Activated T-helper 2 cell treated with anti-CD3 and anti-CD28 coated beads, Interferon-gamma antibody, Interleukin-2, Interleukin-4, amounts not matched to agents 10 μg/mL and 5 μg/mL and 100 μg/mL, durations not matched to agents 14 hours and 24 hours and 36 hours (primary cell): ENCODE measurements at places on chromosomes 11 and 22.

- no peak for DNase-seq
Measured at GRCh38 chr22:33002035-33002434, 56.1 kb downstream of the SYN3 start.

GRCh38 chr11:69044111-69045013 lies 4.4 kb upstream of the TPCN2 start:
- DNase-seq: no peak

DNA sequence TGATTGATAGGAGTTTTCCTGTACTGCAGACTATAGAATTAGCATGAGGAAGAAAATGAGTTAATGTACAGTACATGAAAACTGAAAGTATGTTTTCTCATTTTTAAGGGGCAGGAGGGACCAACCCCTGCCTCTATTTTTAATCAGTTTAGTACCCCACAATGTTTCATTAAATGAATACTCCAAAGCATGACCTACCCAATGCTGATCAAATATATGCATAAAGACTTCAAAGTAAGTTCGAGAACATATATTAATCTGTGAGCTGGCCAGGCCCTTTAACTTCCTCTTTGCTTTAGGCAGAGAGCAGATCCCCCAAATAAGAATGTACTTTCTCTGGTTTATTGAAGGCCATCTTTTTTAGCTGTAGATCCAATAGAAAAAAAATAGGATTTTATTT lies 161.0 kb downstream of the FCHSD2 start:
- no peak for DNase-seq

DNA sequence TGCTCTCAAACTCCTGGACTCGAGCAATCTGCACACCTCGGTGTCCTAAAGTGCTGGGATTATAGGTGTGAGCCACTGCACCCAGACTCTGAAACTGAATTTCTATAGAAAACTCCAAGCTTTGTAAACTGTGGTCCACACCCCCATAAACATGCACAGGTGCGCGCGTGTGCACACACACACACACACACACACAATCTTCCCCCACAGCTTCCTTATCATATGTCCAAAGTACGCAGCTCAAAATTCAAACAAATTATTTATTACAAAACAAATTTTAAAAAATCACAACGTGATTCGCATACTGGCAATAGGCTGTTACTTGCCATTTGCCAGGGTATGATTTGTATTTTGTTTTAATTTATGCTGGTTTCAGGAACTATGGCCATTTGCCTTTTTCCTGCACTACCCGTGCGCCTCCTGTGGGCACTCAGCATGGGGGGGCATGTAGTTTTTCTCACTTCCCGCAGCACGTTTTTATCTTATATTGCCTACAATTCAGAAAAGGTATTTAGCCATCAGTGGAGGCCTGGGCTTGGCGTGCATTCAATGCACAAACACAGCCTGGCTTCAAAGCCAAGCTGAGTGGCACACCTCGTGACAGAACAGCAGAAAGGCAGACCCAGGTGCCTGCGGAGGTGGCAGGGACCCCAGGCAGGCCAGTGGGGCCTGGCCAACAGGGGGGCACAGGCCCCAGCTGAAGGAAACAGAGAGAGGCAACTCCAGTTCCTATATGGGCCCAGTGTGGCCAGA lies 10.8 kb upstream of the SNX32 start:
- no peak for DNase-seq

DNA sequence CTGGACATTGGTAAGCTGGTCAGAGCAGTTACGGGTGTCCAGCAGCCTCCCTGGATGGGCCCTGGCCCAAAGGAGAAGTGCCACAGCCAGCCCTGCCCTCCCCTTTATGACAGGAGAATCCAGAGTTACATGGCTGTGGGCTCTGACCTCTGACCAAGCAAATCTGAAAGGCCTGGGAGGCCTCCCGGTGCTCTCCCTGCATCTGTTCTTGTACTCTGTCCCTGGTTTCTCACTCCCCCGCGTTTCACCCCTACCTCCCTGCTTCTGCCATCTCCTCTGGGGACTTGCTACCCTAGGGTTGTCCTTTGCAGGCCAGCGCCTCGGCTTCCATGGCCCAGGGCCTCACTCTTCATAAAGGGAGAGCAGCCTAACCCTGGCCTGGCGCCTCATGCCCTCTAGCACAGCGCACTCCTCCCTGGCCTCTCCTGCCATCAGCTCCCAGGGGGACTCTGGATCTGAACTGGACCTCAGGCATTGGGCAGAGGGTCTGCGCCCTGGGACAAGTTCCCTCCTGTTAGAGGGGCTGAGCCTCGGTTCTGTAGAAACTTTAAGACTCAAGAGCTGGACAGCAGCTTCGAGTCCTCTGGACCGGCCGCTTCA lies 10.7 kb downstream of the PICK1 start:
- no peak for DNase-seq

DNA sequence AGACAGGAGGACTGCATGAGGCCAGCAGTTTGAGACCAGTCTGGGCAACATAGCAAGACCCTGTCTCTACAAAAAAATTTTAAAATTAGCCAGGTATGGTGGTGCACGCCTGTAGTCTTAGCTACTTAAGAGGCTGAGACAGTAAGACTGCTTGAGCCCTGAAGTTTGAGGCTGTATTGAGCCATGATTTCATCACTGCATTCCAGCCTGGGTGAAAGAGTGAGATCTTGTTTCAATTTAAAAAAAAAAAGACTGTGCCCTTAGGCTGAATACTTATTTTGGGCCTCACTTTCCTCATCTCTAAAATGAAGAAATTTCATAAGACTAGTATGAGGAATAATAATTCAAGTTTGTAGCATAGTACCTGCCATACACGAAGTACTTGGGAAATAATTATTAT lies 6.9 kb downstream of the AQP11 start:
- DNase-seq: no peak

GRCh38 chr11:73566422-73566821 lies 31.5 kb downstream of the FAM168A start:
- no peak for DNase-seq

DNA sequence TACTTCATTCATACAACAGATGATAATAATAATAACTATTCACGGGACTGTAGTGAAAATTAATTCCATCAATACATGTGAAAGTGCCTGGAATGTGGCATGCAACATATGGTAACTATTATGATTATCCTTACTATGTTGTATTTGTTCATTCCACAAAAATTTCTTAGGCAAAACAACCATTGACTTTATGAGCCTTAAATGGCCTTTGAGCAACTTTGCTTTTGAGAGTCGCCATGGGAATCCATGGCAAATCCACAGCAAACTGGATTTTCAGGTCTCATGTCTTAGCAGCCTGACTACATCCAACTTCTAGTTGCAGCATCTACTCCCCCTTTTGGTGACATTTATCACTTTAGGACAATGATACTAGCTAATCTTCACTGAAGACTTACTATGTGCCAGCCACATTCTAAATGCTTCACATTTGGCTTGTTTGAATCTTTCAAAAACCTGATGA lies 56.8 kb downstream of the SLC1A2 start:
- DNase-seq: no peak

- DNase-seq: no peak
Measured at GRCh38 chr11:79179087-79179486, 261.7 kb downstream of the TENM4 start.

- DNase-seq: peak; percentile 37
Measured at GRCh38 chr22:29480512-29481264, 670 bp downstream of the NEFH start.

DNA sequence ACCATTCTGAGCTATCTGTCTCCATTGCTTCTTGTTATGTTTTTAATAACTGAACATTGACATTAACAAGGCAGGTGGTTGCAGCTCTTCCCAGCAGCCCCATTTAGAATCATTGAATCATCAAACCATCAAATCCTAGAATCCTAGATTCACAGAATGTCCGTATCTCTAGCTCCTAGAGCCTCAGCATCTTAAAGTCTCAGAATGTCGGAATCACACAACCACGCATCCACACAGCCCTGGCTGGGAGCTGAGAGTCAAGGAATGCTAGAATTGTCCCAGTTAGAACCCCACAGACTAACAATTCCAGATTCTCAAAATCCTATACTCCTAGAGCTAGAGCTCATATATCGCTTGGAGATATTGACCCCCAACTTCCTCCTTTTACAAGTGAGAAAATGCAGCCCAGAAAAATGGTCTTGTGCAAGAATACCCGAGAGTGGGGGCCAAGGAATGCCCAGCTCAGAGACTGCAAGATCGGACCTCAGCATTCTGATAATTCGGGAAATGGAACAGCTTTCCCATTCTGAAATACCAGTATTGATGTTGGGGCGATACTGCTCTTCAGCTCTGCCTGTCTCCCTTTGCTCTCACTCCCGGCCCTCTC lies 38.8 kb downstream of the PDE2A start:
- no peak for DNase-seq

GRCh38 chr11:68792400-68792966 lies 41.2 kb upstream of the TESMIN start:
- DNase-seq: no peak

GRCh38 chr22:23787600-23787896 lies 782 bp downstream of the SMARCB1 start:
- DNase-seq: no peak

- no peak for DNase-seq
Measured at GRCh38 chr11:75313513-75314272, 37.8 kb downstream of the ARRB1 start.

DNA sequence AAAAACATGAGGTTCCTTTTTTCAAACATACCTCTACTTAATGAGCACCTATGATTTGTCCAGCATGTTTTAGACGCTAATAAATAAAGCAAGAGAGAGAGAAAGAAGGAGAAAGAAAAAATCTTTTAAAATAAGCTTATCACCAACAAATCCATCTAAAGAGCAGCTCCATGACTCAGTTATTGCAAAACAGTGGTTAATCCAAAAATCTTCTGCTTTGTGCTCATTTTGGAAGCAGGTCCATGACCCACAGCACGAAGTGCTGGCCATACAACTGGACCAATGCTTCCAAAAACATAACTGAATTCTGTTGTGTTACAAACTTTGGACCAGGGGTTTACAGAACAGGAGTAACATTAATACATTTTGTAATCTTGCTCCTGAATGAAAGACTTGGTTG lies 696.6 kb downstream of the KCNA4 start:
- no peak for DNase-seq

DNA sequence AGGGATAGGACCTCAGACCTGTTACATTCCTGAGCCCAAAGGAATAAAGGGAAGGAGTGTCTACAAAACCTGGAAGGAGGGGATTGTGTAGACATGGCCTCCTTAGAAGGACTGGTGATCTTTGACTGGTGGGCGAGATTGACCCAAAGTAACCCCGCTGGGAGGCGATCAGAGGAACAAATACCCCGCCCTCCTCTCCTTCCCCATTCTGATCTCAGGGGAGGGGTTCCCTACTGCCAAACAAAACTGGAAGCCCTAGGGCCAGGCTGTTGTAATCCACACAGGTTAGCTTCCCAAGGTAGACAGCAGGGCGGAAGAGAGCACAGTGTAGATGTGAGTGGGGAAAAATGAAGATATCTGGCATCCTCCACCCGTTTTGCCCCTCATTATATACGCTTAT lies 24.7 kb downstream of the NCF4 start:
- no peak for DNase-seq

- DNase-seq: no peak
Measured at GRCh38 chr11:68061508-68061907, 22.7 kb downstream of the TCIRG1 start.

DNA sequence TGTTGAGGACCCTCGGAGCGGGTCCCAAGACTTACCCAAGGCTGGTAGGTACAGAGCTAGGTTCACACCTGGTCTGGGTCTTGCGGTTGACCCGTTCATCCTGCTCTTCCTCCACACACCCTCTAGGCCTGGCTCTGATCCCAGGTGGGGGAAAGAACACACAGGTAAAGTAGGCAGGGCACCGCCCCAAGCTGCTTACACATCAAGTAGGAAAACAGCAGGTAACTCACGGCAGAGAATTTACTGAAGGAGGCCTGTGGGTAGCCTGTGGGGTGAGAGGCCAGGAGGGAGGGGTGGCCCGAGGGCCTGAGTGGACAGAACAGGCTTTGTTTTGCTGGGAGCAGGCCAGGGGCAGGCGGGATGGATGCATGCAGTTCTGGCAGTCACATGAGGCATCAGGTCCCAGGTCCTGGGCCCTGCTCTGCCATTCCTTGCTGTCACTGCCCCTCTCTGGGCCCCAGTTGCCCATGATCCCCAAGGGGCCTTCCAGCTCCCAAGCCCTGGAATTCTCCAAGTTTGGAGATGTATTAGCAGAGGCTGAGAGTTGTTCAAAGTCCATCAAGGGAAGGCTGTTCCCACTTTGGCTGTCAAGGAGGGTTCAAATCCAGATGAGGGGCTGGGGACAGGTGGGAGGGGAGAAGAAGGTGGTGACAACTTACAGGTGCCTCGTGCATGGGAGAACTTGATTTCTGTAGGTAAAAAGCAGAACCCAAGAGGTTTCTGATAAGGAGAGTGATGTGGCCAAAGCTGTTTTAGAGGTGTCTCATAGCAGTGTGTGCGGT lies 5.7 kb downstream of the TSKU start:
- no peak for DNase-seq

DNA sequence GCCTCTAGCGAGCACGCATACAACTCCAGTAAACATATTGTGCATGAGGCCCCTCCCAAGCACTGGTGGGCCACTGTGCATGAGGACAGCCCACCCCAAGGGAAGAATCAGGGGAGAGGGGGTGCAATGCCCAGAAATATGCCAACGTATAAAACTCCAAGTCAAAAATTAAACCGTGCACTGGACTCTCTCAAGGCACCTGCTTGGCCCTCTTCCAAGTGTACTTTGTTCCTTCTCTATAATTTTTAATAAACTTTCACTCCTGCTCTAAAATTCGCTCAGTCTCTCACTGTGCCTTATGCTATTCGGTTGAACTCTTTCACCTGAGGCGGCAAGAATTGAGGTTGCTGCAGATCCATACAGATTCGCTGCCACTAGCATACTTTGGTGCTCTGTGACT lies 465.3 kb upstream of the TENM4 start:
- no peak for DNase-seq

DNA sequence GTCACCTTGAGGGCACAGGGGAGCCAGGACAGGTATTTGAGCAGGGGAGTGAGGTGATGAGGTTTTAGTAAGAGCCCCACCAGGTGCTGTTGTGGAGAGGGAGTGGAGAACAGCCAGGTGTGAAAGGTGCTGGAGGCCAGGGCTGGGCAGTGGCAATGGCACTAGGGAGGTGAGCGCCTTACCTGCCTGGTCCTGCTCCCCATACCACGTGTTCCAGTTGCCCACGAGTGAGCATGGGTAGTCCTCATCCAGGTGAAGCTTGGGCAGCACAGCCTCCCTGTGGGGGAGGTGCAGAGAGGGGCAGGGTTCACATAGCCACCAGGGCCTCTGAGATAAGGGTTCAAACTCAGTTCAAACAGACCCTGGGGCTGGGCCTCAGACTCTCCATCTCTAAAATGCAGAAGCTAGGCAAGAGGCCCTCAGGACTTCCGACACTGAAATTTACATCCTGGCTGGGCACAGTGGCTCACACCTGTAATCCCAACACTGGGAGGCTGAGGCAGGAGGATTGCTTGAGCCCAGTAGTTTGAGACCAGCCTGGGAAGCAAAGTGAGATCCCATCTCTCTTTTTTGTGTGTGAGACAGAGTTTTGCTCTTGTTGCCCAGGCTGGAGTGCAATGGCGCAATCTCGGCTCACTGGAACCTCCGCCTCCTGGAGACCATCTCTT lies 11.8 kb downstream of the NIPSNAP1 start:
- no peak for DNase-seq

- no peak for DNase-seq
Measured at GRCh38 chr11:110891411-110891810, 179.2 kb upstream of the ARHGAP20 start.
